Hepatocyte (in vitro differentiated cells): ENCODE measurements at places on chromosomes 3 and 15. TPM values are rescaled to one million over a fixed set of nuclear protein-coding genes. Genes with fewer than 3 reads are reported as not detected.

Gene PLA2G4E
- 0.54 TPM in 1 of 2 replicates, not detected in the other for polyA plus RNA-seq

Gene PLS1
- 9.7 and 13.0 TPM in 2 replicates for polyA plus RNA-seq

Gene AMIGO3
- 1.7 and 2.4 TPM in 2 replicates for polyA plus RNA-seq

Gene ARHGEF26
- 13.6 and 18.6 TPM in 2 replicates for polyA plus RNA-seq

Gene NANOGP8
- polyA plus RNA-seq: 0.59 TPM in 1 of 2 replicates, not detected in the other

Gene SUSD5
- 1.00 and 2.4 TPM in 2 replicates for polyA plus RNA-seq

Gene SCAP
- 83.2 and 89.3 TPM in 2 replicates for polyA plus RNA-seq

GRCh38 chr3:74200952-74201351 lies 413.5 kb downstream of the CNTN3 start:
- DNase-seq: no peak
- H3K36me3 ChIP-seq: no peaks in the 10 kb centered on the region
- no peaks in the 10 kb centered on the region for H3K4me1 ChIP-seq
- no peak overlapping the region for H3K27ac ChIP-seq

DNA sequence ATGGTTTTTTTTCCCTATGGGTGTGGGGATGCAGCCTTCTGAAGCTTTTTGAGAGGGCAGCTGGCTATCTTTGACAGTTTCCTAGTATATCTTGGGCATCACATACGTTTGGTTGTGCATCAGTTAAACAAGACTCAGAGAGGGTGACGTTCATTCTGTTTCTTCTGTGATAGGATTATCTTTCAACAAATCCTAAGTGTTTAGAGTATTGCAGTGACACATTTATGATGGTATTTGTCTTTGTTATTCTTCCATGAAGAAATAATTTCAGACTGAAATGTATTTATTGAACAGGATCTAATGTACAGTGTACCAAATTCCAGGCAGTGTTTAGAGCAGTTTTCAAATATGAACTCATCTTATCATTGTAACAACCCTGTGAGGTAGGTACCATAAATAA lies 114.4 kb downstream of the PLCL2 start:
- no peak overlapping the region for H3K27ac ChIP-seq
- no peaks in the 10 kb centered on the region for H3K27me3 ChIP-seq
- H3K4me1 ChIP-seq: peaks cover 16% of the 10 kb centered on the region
- no peak overlapping the region for H3K4me3 ChIP-seq

- no peaks in the 10 kb centered on the region for H3K4me1 ChIP-seq
- H3K36me3 ChIP-seq: no peaks in the 10 kb centered on the region
- H3K27ac ChIP-seq: peak overlapping the region; percentile 11
- no peak overlapping the region for H3K4me3 ChIP-seq
- peak; percentile 47 for DNase-seq
Observed at GRCh38 chr3:102156426-102156825, 278.4 kb upstream of the ZPLD1 start.

- H3K4me1 ChIP-seq: peaks cover 4% of the 10 kb centered on the region
- no peaks in the 10 kb centered on the region for H3K27me3 ChIP-seq
- no peak overlapping the region for H3K27ac ChIP-seq
- no peak for DNase-seq
Observed at GRCh38 chr3:47265725-47266428, 16.7 kb downstream of the KIF9 start.

DNA sequence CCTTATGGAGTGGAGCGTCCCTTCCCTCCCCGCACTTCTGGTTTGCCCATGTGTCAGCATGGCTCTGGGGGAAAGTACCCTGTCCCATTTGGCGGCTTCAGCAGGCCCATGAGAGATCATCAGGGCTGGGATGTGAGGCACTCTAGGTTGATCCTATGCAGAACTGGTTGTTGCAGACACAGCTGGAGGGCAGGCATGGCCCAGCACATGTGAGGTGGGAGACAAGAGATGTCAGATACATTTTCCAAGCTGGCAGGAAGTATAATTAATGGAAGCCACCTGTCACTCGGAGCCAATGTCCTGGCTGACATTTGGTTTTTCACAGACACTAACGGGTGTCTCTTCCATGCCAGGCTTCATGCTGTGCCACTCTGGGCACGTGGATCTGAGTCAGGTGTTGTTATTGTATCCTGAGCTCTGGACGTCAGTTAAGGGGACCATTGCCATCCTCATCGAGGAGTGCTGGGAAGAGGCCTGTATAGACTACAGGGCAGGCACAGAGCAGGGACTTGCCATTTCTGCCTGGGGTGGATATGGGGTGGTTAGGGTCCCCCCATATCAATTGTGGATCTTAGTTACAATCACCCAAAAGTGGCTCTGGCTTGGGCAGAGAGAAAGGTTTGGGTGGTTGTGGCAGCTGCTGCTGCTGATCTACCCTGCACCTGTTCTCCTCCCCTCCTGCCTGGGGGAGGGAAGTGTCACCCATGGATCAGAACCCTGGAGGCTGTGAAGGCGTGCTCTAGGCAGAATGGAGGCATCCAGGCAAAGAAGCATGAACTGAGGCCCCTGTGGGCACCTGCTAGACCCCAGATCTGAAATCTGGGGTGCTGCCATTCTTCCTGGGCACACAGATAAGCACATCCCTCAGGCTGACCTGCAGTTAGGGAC lies 140.7 kb downstream of the FBLN2 start:
- DNase-seq: no peak
- peaks cover 10% of the 10 kb centered on the region for H3K27me3 ChIP-seq

GRCh38 chr3:143668924-143669790 lies 179.1 kb downstream of the SLC9A9 start:
- no peaks in the 10 kb centered on the region for H3K4me1 ChIP-seq
- peaks cover 4% of the 10 kb centered on the region for H3K27me3 ChIP-seq
- no peak overlapping the region for H3K4me3 ChIP-seq
- no peaks in the 10 kb centered on the region for H3K36me3 ChIP-seq
- H3K27ac ChIP-seq: no peak overlapping the region

DNA sequence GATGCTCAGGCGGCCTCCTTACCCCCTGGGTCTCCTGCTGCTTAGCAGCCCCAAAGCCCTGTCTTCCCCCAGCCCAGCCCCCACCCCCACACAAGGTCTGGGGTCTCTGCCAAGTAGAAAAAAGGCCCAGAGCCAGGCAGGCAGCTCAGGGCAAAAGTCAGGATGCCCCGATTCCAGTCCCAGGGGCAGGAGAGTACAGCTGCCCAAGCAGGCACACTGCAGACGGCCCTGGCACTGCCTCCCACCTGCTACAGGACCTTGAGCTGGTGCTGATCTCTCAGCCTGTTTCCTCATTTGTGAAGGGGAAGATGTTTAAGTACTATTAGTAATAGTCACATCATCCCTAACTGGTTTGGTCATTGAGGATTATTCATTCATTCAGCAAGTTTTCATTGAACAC lies 12.6 kb downstream of the TMEM43 start:
- H3K27me3 ChIP-seq: no peaks in the 10 kb centered on the region
- H3K4me1 ChIP-seq: no peaks in the 10 kb centered on the region
- H3K36me3 ChIP-seq: no peaks in the 10 kb centered on the region
- no peak overlapping the region for H3K27ac ChIP-seq
- no peak for DNase-seq
- H3K4me3 ChIP-seq: no peak overlapping the region

GRCh38 chr15:37204692-37205091 lies 104.3 kb upstream of the MEIS2 start:
- no peaks in the 10 kb centered on the region for H3K27me3 ChIP-seq
- H3K36me3 ChIP-seq: no peaks in the 10 kb centered on the region
- H3K4me3 ChIP-seq: no peak overlapping the region
- no peaks in the 10 kb centered on the region for H3K4me1 ChIP-seq
- no peak overlapping the region for H3K27ac ChIP-seq
- peak; percentile 7 for DNase-seq

DNA sequence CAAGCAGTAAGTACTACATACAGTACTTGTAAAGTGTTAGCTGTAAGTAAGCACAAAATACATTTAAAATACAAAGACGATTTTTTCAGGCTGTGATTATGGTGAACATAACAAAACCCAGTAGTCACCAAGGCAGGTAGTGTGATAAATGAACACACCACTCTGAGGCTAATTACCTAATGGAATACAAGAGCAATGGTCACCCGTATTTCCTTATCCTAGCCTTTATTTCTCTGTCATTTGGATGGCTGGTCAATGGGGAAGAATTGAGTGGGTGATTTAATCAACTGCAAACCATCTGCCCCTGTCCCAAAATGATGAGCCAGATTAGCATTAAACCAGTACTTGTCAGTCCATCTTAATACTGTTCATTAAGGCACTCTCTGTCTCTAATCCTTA lies 89.2 kb upstream of the CGNL1 start:
- H3K27ac ChIP-seq: no peak overlapping the region
- no peaks in the 10 kb centered on the region for H3K27me3 ChIP-seq
- H3K4me1 ChIP-seq: no peaks in the 10 kb centered on the region
- DNase-seq: no peak
- H3K4me3 ChIP-seq: no peak overlapping the region

DNA sequence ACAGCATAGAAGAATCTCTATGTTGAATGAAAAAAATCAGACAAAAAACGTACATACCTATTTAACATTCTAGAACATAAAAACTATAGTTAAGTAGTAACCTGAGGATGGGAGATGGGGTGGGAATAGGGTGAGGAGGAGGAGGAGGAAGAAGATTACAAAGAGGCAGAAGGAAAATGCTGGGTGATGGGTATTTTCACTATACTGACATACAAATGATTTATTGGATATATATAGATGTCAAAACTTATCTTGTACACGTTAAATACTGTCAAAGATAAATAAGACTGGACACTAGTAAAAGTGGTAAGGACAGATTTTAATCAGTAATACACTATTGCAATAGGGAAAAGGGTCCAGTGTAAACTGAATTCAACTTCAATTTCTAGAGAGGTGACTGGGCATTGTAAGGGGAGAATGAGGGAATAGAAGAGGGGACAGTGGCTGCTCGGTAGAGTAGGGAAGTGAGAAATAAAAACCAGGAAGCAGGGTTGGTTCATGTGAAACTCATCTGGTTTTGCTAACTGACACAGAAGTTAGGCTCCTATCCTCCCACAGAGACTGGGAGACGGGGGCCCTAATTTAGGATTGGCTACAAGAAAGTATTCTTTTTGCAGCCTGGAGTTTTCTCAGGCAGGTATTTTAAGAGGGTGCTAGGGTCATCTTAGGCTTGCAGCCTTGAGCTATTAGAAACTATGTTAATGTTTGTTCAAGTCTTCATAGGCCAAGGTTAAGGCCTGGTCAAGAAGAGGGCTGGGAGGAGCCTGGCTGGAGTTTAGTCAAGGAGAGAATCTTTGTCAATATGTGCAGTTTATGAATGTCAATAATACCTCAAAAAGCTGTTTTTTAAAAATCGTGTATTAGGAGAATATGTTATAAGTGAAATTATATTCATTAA lies 15.0 kb upstream of the C15orf61 start:
- H3K27me3 ChIP-seq: no peaks in the 10 kb centered on the region
- H3K36me3 ChIP-seq: no peaks in the 10 kb centered on the region
- no peak for DNase-seq

- no peak overlapping the region for H3K27ac ChIP-seq
- H3K27me3 ChIP-seq: no peaks in the 10 kb centered on the region
- DNase-seq: no peak
- peaks cover 9% of the 10 kb centered on the region for H3K4me1 ChIP-seq
- no peaks in the 10 kb centered on the region for H3K36me3 ChIP-seq
- H3K4me3 ChIP-seq: no peak overlapping the region
Observed at GRCh38 chr3:63960048-63960711, 48.0 kb upstream of the SCAANT1 start.

GRCh38 chr3:121855555-121855954 lies 20.5 kb downstream of the EAF2 start:
- H3K36me3 ChIP-seq: no peaks in the 10 kb centered on the region
- H3K4me3 ChIP-seq: no peak overlapping the region
- DNase-seq: peak; percentile 7
- H3K27me3 ChIP-seq: no peaks in the 10 kb centered on the region

DNA sequence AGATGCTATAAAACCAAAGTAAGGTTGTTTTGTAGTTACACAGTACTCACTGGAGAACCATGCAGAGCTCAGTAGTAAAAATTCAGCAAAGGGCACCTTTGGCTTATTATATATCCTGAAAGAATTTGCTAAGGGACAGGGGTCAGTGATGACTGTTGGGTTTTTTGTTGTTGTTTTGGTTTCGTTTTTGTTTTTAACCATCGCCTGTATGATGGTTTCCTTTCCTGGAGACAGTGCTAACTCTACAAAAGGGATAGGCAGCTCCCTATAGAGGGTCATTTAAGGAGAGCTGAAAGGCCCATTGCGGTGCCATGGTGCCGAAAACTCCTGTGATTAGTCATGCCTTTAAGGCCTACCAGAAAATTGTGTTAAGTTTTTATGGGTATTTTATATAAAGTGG lies 118.2 kb upstream of the GOLIM4 start:
- H3K27me3 ChIP-seq: no peaks in the 10 kb centered on the region
- H3K27ac ChIP-seq: no peak overlapping the region
- H3K4me1 ChIP-seq: no peaks in the 10 kb centered on the region
- H3K4me3 ChIP-seq: no peak overlapping the region
- no peaks in the 10 kb centered on the region for H3K36me3 ChIP-seq
- no peak for DNase-seq

DNA sequence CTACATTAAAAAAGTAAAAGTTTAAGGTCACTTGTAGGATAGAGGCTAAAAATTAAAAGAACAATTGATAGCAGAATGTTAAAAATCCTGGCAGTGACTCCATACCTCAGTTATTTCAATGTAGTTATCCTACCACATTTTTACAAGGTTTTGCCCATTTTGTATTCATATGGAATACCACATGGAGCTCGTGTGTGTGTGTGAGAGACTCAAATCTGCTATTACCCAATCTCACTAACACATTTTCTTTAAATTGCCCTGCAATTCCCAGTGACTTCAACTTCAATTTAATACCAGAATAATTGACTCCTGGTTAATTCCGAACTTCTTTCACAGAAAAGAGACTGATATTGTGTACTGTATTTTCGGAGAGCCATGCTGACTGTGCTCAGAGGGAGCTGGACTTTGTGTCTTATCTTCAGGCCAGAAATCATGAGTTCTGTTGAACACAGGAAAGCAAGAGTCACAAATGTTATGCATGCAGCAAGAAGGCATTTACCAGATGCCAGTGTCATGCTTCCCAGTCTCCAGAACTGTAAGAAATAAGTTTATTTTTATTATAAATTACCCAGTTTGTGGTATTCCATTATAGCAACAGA lies 529.0 kb upstream of the NECTIN3 start:
- peak; percentile 13 for DNase-seq
- no peak overlapping the region for H3K27ac ChIP-seq
- no peaks in the 10 kb centered on the region for H3K27me3 ChIP-seq
- H3K4me1 ChIP-seq: no peaks in the 10 kb centered on the region
- no peak overlapping the region for H3K4me3 ChIP-seq

- DNase-seq: no peak
- no peaks in the 10 kb centered on the region for H3K27me3 ChIP-seq
- no peaks in the 10 kb centered on the region for H3K36me3 ChIP-seq
- H3K4me3 ChIP-seq: no peak overlapping the region
- no peak overlapping the region for H3K27ac ChIP-seq
- peaks cover 5% of the 10 kb centered on the region for H3K4me1 ChIP-seq
Observed at GRCh38 chr3:4804161-4805058, 174.8 kb upstream of the BHLHE40 start.

GRCh38 chr3:13159890-13160289 lies 86.7 kb upstream of the IQSEC1 start:
- no peaks in the 10 kb centered on the region for H3K4me1 ChIP-seq
- no peak overlapping the region for H3K4me3 ChIP-seq

- no peaks in the 10 kb centered on the region for H3K4me1 ChIP-seq
- H3K4me3 ChIP-seq: no peak overlapping the region
- no peak for DNase-seq
- no peak overlapping the region for H3K27ac ChIP-seq
Observed at GRCh38 chr15:23416349-23417276, 30.4 kb downstream of the GOLGA6L2 start.
